GM12865 (cell line): ENCODE measurements at places on chromosomes 2 and 18.

- DNase-seq, result no peak
Measured at GRCh38 chr2:18671363-18671762, 82.0 kb upstream of the NT5C1B start.

GRCh38 chr18:39602131-39602530, 2036.5 kb upstream of the CELF4 start:
- DNase-seq, result no peak

- no peak for DNase-seq
Measured at GRCh38 chr2:37869771-37870170, 55.3 kb upstream of the RMDN2 start.

- DNase-seq, result peak; percentile 48
Measured at GRCh38 chr18:23629444-23629946, 33.2 kb downstream of the ANKRD29 start.

DNA sequence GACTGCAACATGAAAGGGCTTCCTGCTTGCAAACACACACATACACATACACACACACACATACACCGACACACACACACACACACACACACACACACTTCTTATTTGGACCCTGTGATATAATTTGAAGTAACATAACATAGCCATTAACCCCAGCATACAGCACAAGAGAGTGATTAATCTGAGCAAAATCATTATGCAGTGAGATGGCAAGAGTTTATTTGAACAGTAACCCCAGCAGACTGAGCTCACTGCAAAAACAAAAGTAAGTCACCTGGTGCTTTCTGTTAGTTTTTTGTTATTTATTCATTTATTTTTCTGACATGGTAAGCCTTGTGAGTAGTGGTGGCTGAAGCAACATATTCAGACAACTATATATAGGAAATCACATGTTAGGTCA, 93.7 kb downstream of the NOL4 start:
- DNase-seq, result no peak
